ENCODE measurements at places on chromosomes 16 and 17.

- DNase-seq: no peak
These were observed 577 bp downstream of the ZNF646 start for GRCh38 chr16:31074814-31075183.

DNA sequence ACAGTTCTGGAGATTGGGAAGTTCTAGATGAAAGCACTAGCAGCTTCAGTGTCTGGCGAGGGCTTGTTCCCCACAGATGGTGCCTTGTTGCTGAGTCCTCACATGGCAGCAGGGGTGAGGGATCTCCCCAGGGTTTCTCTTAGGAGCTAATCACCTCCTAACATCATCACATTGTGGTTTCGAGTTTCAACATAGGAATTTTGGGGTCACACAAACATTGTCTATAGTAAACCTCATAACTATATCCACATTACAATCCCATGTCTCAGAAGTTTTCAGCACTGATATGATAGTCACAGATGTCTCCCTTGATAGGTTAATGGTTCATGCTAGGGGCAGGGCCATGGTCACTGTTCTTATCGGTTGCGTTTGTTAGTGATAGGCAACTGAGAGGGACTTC is 13.8 kb downstream of the CLUAP1 start:
- DNase-seq: no peak

- DNase-seq: no peak
These were observed 16.8 kb downstream of the CNTNAP4 start for GRCh38 chr16:76293980-76294379.

DNA sequence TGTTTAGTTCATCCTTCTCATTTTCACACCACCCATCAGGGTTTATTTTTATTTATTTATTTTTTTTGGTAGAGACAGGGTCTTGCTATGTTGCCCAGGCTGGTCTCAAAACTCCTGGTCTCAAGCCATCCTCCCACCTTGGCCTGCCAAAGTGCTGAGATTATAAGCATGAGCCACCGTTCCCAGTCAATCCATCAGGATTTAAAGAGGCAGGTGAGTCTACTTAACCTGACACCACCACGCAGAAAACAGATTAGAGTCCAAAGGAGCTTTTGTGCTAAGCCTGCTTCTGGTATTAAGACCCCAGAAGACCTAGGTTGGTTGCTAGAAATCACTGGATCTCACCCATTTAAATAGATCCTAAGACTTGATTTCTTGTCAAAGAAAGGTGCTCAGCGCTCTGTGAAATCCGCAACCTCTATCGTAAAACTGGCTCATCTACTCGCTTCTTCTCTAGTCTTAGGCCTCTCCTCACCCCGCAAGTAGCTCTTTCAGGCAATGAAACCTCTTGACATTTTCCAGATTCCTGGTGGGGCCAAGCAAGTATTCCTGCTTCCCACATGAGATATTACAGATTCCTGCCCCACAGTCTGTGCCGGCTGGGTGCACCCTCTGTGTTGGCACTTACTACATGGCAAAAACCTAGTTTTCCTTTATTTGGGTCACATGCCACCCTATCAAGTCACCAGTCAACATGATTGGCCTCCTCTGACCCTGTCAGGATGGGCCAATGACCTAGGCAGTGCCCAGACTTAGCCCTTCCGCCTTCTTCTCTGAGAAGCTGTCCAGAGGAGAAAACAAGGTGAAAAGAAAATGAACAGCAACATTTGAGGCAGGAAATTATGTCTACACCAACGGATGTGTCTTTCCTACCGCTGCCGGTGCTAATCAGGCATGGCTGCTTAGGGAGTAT is 9.0 kb downstream of the PITPNA start:
- DNase-seq: no peak

GRCh38 chr17:19762515-19762961 is 14.4 kb upstream of the ALDH3A1 start:
- peak; percentile 25 for DNase-seq

DNA sequence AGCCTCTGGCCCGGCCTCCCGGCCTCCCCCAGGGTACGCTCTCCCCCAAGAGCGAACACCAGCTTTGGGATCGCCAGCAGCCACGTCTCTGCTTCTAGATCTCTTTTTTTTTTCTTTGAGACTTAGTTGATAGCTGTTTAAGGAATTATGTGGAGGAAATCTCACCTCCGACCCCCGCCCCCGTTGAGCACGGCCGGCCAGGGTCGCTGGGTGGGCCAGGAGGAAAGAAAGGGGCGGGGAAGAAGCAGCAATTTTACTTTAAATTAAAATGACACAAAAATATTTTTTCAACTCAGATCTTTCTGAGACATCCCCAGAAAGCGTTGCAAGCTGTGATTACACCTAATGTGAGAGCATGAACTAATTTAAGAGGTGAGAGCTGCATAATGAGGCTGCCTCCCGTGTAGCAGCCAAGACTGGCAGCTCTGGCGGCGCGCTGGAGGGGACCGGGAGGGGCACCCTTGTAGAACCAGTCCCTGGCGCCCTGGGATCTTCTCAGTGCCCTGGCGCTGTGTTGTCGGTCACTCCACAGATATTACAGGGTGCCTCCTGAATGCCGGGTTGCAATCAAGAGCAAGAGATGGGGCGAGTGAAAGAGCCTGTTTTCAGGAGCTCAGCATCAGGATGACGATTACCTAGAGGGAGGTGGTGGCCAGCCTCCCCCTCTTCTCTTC is 1.9 kb upstream of the CBLN1 start:
- DNase-seq: no peak

DNA sequence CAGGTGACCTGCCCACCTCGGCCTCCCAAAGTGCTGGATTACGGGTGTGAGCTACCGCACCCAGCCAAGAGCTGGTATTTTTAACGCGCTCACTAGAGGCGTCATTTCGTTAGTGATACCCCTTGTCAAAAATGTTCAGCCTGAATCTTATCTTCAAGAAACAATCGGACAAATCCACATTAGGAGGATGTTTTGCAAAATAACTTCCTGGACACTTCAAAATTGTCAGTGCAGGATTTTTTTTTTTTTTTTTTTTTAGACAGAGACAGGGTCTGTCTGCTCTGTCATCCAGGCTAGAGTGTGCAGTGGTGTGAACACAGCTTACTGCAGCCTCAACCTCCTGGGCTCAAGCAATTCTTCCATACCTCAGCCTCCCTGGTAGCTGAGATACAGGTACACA is 63.0 kb downstream of the RMI2 start:
- no peak for DNase-seq
